ENCODE measurements at places on chromosomes 3 and 15.

- DNase-seq: no peak
Measured at GRCh38 chr15:71654720-71655174, 155.6 kb upstream of the NR2E3 start.

- DNase-seq: no peak
Measured at GRCh38 chr15:73879426-73879825, 6.1 kb downstream of the TBC1D21 start.

- no peak for DNase-seq
Measured at GRCh38 chr3:113269661-113270060, 58.3 kb downstream of the BOC start.

DNA sequence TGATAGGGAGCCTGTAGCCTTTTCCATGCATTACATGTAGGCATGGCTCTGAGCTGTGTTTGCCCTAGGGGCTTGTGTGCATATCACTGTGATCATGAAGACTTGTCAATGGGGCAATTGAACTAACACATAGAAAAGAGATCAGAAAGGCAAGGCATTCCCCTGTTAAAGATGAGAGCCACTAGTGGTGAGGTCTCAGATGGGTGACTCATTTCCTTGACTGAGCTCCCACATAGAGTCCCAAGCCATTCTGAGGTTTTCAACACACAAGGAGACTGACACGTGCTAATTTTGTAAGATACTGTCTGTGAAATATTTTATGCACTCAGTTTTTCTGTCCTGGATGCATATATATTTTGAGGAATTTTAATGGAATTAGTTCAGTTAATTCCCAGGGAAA, 53.8 kb downstream of the SAMMSON start:
- no peak for DNase-seq

- no peak for DNase-seq
Measured at GRCh38 chr15:35559683-35560082, 13.7 kb upstream of the DPH6 start.

DNA sequence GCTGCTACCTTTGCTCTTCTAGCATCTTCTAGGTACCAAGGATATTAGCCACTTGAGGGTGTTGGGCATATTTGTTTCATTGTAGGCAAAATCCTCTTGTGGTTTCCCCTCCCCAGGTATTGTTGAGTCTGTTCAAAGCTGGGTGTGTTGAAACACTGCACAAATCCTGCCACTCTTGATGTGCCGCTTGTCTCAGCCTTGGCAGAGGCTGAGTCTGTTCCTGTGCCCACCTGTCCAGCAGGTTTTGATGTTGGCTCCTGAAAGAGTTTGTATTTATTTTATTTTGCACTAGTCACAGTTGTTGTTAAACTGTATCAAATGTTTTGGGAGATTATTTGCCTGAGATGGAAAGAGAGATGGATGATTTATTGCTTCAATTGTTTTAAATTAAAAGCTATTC, 136.2 kb downstream of the USP13 start:
- DNase-seq: no peak

GRCh38 chr15:87877114-87877810, 379.3 kb downstream of the NTRK3 start:
- DNase-seq: no peak

- DNase-seq: no peak
Measured at GRCh38 chr3:112389961-112390360, 57.0 kb downstream of the CD200 start.

DNA sequence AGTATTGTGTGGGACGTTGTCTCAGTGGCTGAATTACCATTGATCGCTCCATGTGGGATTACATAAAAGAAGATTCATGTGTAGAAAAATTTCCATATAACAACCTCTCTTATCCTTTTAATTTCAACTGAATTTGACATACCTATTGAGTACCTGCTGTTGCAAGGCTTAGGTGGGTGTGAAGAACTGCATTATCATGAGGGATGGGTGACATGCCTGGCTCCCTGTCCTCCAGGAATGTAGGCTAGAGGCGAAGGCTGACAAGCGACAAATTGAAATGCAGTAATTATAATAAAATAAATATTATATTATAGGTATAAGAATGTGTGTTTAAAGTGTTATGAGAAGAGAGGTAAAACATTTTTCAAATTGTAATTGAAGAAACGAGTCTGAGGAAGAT, 52.7 kb upstream of the SPESP1 start:
- no peak for DNase-seq

DNA sequence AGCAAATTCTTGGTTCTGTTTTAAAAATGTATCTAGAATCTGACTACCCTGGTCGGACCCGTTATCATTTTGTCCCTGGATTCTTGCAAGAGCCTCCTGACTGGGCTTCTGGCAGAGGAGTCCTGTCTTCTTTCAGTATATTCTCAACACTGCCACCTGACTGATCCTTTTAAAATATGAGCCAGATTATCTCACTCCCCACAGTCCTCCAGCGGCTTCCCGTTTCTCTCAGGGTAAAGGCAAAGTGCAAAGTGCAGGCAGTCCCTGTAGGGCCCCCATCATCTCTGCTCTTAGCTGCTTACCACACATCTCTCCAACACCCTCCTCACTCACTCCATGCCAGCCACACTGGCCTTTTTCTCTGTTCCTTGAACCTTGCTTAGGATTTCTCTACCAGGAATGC, 28.4 kb downstream of the CRTC3 start:
- peak; percentile 54 for DNase-seq

DNA sequence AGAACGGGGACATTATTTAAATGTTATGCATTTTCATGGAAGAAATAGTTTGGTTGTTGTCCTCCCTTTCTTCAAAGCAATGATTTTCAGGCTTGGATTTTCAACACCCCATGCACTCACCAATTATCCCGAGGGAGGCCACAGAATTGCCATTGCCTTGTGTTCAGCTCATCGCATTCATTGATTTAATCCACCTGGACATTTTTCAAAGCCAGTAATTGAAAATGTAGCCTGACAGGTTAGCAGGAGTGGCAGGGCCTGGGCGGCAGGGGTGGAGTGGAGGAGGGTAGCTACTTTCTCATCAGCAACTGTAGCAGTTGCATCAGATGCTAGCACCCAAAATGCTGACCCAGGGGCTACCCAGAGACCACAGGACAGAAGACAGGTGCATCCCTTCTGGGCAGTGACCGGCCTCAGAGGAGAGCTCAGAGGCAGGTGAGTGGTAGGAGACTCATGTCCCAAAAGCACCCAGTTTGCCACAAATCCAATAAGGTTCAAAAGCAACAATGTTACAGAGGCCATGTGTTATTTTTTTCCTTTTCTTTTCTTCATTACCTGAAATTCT, 242.4 kb downstream of the CD47 start:
- DNase-seq: no peak

GRCh38 chr3:36969540-36970432, 23.1 kb downstream of the EPM2AIP1 start:
- peak; percentile 16 for DNase-seq

DNA sequence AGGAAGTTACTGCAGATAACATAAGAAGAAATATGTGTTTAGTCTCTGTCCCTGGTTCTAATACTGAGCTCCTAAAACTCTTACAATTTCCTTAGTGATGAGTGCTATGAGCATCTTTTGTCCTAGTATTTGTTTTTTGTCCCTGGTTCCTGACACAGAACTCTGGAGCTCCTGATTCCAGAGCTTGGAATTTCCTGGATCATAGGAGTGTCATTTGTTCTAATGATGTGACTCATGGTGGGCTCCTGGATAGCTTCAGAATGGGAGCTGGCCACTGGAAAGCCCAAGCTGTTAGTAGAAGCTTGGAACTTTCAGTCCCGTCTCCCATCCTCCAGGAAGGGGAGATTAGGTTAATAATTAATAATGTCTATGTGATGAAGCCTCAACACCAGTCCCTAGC, 98.2 kb downstream of the CNTN6 start:
- DNase-seq: no peak

DNA sequence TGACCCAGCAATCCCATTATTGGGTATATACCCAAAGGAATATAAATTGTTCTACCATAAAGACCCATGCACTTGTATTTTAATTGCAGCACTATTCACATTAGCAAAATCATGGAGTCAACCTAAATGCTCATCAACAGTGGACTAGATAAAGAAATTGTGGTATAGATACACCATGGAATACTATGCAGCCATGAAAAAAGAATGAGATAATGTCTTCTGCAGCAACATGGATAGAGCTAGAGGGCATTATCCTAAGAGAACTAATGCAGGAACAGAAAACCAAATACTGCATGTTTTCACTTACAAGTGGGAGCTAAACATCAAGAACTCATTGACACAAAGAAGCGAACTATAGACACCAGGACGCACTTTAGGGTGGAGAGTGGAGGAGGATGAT, 466.7 kb downstream of the MECOM start:
- DNase-seq: no peak

DNA sequence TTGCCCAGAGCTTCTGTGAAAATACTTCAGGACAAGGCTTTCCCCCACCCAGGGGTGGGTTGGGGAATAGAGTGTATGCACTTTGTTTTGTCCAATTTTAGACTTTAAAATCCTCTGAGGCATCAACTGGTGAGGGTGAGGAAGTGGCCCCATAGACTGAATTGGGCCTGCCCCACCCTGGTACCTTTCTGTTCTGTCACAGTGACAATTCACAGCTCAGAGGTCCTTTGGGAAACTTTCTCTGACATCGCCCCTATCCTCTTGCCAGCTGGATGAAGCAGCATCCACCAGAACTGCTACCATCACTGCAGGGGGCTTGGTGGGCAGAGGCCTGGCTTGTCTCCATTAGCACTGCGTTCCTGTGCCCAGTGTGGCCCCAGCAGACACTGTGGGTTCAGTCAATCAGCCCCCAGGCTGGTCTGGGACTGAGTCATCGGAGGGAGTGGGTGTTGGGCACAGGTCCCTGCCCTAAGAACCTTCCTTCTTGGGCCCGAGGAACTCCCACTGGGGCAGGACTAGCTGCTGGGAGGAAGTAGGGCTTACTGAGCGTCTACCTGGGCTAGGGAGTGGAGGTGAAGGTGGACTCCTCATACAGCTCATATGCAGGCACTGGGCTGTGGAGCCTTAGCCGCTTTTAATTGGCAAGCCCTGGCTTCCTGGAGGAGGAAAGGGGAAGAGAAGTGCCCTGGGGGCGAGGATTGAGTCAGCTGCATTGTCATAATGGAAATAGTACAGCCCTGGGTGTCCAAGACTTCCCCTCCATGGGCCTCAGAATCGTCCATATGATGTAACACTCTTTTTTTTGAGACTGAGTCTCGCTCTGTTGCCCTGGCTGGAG, 1.5 kb upstream of the PPM1M start:
- DNase-seq: no peak

DNA sequence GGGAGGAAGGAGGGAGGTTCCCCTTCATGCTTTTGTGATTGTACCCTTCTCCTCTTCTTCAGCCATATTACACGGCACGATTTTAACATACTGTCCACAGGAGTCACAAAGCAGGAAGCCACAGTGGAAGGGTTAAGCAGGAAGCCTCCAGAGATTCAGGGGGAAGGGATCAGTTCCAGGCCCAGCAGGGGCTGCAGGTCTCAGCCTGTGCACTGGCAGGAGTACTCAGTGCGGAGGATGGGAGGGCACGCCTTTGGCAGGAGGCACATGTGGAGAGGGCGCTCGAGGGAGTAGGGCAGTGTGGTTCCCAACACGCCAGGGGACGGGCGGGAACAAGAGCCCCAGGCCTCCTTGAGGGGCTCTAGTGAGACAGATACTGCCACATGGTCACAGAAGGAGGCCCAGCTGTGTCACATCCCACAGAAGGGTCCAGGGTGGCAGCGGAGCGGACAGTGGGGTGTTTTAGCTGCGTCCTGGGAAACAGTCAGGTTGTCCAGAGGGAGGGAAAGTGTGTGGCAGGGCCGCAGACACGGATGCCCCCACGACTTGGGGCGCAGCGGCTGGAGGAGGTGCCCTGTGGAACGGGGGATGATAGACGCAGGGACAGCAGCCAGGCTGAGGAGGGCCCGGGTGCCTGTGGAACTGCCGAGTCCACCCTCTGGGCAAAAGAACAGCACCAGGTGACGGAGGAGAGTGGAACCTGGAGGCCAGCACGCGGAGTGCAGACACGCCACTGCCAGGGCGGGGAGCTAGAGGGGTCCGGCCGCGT, 77.5 kb downstream of the CHSY1 start:
- no peak for DNase-seq

DNA sequence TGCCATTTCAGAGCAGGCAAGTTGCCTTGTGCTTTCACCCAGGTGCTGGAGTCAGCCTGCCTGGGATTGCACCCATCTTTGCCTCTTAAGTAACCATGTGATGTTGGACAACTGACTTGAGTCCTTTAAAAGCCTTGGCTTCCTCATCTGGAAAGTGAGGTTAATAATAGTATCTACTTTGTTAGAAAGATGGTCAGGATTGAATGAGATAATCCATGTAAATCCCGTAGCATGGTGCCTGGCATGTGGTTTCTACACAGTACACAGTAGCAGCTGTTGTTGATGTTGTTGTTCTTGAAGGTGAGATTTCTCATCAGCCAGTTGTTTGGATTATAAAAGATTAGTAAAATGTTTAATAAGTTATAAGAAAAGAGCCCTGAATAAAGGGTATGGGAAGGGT, 48.8 kb downstream of the PSMD6 start:
- DNase-seq: no peak

- no peak for DNase-seq
Measured at GRCh38 chr3:121096953-121097352, 188.9 kb downstream of the STXBP5L start.

GRCh38 chr3:3998140-3998922, 199.1 kb downstream of the LRRN1 start:
- peak; percentile 18 for DNase-seq

- peak; percentile 59 for DNase-seq
Measured at GRCh38 chr3:149494022-149494758, 19.7 kb downstream of the TM4SF4 start.

DNA sequence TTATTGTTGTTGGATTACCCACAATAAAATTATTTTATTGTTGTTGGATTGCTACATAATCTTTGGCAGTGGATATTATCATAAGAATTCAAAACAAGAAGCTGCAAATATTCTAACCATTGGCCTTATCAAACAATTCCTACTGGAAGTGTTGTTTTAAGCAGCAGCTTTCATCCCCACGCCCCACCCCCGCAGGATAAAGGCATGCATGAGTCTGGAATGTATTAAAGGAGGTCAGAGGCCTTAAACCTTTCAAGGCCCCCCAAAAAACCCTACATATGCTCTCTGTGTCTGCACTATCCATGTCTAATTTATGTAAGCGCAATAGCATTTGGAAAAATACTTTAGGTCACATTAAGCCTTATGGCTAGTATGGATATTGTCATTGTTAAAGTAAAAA, 23.1 kb downstream of the P3H2 start:
- no peak for DNase-seq

All from mucosa of gallbladder (tissue), 1 donor.